Stimulated activated CD8-positive, alpha-beta memory T cell treated with anti-CD3 and anti-CD28 coated beads, Interleukin-4, amount 100 ng/mL, for 24 hours (primary cell): ENCODE measurements at places on chromosomes 4 and X.

- DNase-seq, result no peak
Observed at GRCh38 chrX:130885508-130885907, 17.5 kb downstream of the ENOX2 start.

DNA sequence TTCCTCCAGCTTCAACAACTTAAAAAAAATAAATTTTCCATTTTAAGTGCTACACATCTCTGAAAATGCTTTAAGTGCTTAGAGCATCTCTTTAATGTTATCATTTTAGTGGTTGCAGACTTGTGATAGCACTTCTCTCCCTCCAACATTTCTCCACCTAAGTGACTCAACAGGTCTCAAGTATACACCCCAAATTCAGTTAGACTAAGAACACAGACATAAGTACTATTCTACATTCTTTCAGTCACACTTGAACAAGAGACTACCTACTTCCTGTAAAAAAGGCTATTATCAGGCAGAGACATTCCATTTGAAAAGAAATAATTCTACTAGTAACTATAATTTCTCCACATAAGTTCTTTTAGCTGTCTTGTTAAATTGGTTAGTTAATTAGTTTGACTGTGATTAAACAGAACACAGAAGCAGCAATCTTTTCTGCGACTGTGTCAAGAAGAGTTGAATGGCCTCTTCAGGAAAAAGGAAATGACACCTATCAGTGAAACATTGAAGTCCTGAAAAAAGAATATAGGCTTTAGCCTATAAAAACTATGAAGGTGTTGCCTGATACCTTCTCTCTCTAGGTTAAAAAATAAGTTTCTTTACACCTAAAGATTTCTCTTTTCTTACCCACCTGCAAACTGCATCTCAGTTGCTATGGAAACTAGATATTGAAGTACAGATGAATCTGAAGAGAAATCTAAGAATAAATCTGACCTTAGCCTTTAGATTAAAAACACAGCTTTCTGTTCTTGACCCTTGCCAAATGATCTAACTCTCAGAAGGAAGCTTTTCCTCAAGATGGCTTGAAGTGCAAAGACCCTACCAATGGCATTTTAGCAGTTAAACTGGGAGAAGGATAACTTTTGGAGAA is 18.0 kb downstream of the NAF1 start:
- no peak for DNase-seq

DNA sequence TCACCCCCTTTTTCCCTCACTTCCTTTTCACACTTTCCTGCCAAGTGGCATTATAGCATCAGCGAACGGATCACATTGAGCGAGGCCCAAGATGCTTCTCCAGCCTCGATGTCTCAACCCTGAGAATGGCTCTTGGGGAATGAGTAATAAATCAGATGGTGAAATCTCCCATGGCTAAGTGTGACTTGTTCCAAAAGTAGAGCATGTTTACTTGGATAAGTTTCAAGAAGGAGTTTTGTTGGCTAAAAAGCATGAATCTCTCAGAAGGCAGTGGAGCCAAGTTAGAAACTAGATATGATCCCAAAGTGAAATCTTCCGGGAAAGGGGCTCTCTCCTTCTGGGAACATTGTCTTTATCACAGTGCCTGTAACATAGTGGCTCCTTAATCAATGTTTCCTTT is 316.3 kb downstream of the CAMK2D start:
- DNase-seq, result no peak

GRCh38 chr4:46945062-46945461 is 36.0 kb upstream of the COX7B2 start:
- DNase-seq, result no peak

DNA sequence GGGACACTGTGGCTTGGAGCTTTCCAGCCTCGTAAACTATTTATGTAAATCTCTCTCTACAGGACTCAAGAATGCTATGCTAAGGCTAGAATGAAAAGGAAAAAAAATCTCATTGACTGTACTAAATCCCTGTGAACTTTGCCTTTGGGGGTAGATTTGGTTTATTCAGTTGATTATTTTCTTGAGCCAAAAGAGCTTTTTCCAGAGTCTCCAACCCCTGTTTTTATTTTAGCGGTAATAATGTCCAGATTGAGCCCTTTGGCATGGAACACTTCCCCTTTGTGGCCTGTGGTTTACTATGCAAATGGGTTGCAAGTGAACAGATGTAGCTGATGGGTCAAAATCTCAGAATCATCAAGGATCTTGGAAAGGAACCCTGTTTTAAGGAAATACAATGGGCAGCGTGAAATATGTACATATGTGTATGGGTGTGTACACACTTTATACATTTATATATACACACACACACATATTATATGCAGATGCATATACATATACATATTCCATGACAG is 72.9 kb downstream of the FAM9B start:
- no peak for DNase-seq

DNA sequence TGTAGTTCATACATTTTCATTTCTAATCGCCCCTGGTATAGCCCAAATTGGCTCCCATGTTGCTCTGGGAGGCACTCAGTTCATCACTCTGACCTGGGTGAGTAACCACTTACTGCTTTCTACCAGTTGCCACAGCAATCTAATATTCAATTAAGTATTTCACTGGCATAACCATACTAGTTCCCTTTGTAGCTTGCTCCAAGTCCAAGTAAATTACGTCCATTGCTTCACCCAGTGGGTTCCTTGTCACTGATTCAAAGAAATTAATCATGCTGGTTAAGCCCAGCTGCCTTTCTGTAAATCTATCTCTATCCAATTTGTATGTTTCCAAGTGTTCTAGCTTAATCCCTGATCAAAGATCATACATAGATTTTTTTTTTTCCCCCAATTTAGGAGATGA is 92.0 kb upstream of the CBR4 start:
- DNase-seq, result no peak

- DNase-seq, result no peak
Observed at GRCh38 chr4:15755321-15756155, 22.6 kb upstream of the CD38 start.

DNA sequence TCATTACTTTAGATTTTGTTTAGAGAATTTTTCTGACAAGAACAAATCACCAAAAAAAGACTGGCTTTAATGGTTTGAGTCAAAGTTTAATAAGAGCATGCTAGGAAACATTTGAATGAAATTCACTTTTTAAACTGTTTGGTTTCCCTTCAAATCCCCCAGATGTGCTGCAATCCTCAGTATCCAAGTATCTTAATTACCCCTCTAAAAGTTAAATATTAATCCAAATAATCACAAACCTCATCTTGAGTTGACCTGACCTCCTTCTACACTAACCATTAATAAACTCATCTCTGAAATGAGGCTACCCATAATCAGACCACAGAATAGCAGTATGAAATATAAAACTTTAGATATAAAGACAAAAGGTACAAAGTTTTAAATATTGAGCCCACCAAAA is 10.1 kb downstream of the DHX15 start:
- DNase-seq, result no peak

DNA sequence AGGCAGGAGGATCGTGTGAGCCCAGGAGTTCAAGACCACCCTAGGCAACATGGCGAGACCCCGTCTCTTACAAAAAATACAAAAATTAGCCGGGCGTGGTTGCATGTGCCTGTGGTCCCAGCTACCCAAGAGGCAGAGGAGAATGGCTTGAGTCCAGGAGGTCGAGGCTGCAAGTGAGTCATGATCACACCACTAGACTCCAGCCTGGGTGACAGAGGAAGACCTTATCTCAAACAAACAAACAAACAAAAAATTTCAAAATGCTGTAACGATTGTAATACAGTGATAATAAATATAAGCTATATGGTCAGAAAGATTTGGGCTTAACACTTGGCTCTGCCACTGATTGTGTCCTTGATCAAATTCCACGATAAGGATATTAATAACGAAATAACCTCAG is 24.2 kb downstream of the SLC25A4 start:
- no peak for DNase-seq

- DNase-seq, result no peak
Observed at GRCh38 chr4:105430811-105431210, 43.1 kb downstream of the PPA2 start.

DNA sequence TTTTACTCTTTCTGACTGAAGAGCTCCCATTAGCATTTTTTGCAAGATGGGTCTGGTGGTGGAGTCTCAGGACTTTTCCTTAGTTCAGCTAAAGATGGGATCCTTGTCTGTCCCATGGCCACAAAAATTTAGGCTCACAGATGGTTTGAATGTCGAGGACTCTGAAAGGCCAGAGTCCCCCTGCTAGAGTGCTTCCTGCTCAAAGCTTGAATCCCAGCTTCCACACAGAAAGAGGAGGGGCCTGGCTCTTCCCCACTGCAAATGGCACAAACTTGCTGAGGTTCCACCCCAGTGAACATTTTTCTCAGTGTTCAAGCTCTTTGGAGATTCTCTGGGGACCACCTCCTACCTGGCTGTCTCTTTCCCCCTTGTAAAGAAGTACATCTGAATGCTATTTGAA is 64.7 kb upstream of the UGT2B15 start:
- no peak for DNase-seq

GRCh38 chrX:109357706-109358105 is 124.2 kb downstream of the GUCY2F start:
- no peak for DNase-seq

DNA sequence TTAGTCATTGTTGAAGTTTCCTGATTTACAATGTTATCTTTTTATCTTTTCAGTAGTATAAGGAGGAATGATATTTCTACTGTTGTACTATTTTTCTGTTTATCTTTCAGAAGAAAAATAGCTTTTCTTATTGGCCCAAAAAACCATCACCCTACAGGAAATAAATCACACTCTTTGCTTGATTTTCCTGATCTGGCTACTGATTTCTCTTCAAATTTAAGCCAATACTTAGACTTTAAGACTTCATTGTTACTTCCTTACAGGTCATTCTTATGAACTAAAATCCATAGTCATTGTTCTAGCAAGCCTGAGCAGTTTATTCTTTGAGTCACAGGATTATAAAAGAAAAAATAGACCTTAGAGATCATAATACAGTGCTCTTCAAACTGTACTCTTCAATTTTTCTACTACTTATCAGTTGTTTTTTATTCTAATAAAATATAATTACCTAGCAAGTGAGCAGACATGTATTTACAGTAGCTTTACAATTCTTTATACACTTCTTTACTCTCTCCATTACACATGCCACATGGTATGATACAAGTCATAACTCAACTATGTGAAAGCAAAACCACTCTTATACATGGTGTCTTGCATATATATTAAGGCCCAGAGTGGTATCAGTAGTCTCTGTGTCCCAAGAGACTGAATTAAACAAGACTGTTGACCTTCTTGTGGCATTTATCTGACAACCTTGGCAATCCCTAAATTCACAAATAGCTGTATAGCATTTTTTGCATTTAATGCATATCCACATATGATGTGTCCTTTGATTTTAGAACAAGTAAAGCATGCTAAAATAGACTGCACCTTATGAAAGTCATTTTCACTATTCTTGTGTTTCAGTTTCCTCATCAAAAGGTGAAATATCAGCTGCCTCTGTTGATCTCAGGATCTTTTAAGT is 47.9 kb downstream of the TET2 start:
- DNase-seq, result no peak

DNA sequence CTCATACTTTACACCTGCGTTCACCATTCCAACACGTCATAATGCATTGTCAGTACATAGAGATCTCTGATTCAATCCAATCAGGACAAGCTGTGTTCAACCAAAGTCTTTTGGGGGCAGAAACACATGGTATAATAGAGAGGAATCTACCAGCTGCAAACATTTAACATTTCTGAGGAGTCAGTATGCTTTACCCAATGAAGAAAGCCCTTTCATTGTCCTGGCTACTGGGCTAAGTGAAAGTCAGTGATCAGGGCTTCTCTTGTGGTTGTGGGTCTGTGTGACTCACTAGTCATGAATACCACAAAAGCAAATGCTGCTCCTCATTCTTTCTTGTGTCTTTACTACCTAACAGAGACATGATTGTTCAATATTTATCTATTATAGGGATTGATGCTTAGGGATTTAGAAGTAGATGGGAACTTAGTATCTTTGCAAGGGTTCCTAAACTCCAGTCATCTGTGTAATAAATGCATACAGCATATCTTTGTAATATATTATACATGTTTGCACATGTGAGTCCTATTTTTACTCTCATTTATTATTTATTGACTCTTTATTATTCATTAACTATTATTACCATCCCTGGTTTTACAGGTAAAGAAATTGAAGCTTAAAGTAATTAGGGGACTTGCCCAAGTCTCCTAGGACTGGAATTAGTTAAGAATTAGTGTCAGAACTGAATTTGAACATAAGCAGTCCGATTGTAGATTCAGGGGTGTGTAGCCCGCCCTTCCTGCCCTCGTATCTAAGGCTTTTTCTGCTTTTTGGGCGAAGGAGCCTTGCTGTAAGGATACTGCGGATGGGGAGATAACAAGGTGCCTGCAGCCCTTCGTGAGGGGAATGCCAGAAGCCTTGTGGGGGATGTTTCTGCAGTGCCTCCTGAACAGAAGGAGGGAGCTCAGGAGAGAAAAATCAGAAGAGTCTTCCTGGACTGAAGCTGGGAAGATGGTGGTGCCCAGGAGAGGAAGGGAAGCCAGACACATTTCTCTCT is 353.1 kb upstream of the BOD1L1 start:
- no peak for DNase-seq

- DNase-seq, result no peak
Observed at GRCh38 chrX:120672389-120672788, 42.5 kb upstream of the C1GALT1C1 start.

DNA sequence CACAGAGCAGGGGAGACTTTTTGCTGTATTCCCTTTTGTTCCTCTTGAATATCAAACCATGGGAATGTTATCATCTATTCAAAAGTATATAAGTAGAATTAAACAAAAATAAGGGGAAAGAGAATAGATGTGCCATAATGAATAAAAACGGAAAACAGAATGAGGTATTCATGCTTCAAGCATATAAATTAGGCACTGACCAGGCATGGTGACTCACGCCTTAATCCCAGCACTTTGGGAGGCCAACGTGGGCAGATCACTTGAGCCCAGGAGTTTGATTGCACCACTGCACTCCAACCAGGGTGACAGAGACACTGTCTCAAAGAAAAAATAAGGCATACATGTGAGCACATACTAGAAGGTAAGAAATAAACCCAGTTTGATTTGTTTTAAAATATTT is 16.3 kb upstream of the NEUROG2 start:
- no peak for DNase-seq

DNA sequence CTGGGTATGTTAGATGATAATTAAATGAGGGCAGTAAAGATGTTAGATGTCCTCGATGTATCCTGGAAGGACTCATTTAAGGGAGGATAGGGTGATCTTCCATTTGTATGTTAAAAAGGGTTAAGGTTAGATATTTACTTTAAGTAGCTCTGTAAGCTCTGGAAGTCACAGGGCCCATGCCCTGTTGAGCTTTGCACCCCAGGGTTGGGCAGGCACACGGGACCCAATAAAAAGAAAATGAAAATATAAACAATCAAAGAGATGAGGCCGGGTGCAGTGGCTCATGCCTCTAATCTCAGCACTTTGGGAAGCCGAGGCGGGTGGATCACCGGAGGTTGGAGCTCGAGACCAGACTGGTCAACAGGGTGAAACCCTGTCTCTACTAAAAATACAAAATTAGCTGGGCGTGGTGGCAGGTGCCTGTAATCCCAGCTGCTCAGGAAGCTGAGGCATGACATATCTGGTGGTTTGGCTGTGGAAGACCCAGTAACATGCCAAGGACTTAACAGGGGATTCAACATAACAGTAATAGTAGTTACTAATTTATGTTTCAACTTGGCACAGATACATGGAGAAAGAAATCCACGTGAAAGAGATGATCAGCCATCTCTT is 16.9 kb upstream of the PHEX start:
- DNase-seq, result no peak
